Endothelial cell (in vitro differentiated cells): ENCODE measurements at places on chromosomes 5 and 9. TPM values are rescaled to one million over a fixed set of nuclear protein-coding genes. Genes with fewer than 3 reads are reported as not detected.

The OTP gene
- total RNA-seq = not detected

DNA sequence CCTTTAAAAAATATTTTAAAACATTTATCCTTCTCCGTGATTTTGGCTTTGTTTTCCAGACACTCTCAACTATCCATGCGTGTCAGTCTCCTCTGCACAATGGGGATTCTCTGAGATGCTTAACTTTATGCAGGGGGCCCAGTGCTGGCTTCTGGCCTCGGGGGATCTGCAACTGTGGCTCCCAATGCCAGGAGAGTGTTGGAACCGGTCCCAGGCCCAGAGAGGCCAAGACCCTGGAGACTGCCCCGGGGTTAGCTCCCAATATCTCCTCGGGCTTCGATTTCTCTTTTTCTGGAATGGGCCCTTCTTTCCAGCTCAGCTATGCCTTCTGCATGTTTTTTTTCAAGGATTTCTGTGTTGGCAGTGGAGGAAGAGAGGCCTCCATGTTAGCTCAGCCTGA lies 20.1 kb upstream of the SARDH start:
- H3K27me3 ChIP-seq = peaks cover 10% of the 10 kb centered on the region
- peaks cover 24% of the 10 kb centered on the region for H3K36me3 ChIP-seq
- DNase-seq = no peak
- no peaks in the 10 kb centered on the region for H3K4me1 ChIP-seq
- no peak overlapping the region for H3K27ac ChIP-seq
- no peak overlapping the region for H3K4me3 ChIP-seq

GRCh38 chr5:82396871-82397514 lies 118.8 kb upstream of the RPS23 start:
- no peak overlapping the region for H3K27ac ChIP-seq
- H3K27me3 ChIP-seq = no peaks in the 10 kb centered on the region
- no peak for DNase-seq
- H3K36me3 ChIP-seq = no peaks in the 10 kb centered on the region

- H3K4me3 ChIP-seq = no peak overlapping the region
- no peaks in the 10 kb centered on the region for H3K36me3 ChIP-seq
- H3K27ac ChIP-seq = no peak overlapping the region
- no peak for DNase-seq
- peaks cover 1% of the 10 kb centered on the region for H3K27me3 ChIP-seq
Measured at GRCh38 chr9:115285836-115286235, 167.9 kb upstream of the TNC start.

DNA sequence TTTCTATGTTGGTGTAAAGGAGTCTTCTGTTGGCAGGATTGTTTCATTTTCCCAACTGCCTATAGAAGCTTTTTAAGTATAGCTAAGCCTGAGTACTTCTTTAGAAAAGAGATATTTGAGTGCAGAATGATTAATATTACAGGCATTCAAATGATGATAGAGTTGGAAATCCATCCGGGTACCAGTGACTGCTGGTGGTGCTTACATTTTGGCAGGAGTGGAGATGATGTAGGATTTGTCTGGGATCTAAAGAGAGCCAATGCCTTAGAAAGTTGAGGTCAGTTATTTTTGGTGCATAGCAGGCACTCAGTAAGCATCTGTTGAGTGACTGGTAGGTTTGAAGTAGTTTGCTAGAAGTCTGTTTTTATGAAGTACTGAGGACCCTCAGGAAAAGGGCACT lies 433.5 kb downstream of the DMAC1 start:
- H3K4me1 ChIP-seq = peaks cover 13% of the 10 kb centered on the region
- no peak for DNase-seq
- no peak overlapping the region for H3K27ac ChIP-seq
- H3K36me3 ChIP-seq = no peaks in the 10 kb centered on the region
- no peak overlapping the region for H3K4me3 ChIP-seq
- no peaks in the 10 kb centered on the region for H3K27me3 ChIP-seq

DNA sequence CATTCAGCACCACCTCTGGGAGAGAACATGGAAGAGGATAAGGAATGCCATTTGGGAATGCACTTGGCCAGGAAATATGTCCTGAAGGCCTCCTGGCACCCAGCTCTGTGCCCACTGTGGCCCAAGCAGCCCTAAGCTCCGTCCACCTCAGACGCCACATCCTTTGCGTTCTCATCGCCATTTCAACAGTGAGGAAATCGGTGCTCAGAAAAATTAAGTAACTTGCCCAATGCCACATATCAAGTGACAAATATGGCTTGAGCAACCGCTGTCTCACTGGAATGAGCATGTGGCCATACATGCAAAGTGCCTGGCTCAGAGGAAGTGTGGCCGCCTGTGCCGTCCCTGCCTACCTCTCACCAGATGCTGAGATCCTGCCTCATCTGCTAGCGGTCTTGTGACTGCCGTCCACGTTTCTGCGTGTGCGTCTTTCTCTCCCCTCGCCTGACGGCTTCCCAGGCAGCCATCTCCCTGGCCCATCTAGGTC lies 984 bp upstream of the DOK3 start:
- peaks cover 42% of the 10 kb centered on the region for H3K36me3 ChIP-seq
- no peak for DNase-seq
- H3K27ac ChIP-seq = no peak overlapping the region
- peak overlapping the region; percentile 31 for H3K4me3 ChIP-seq

The PCDHGB5 gene
- 5.5 TPM for total RNA-seq
